ENCODE measurements at places on chromosomes 1 and 21. TPM values are rescaled to one million over a fixed set of nuclear protein-coding genes. Genes with fewer than 3 reads are reported as not detected.

DNA sequence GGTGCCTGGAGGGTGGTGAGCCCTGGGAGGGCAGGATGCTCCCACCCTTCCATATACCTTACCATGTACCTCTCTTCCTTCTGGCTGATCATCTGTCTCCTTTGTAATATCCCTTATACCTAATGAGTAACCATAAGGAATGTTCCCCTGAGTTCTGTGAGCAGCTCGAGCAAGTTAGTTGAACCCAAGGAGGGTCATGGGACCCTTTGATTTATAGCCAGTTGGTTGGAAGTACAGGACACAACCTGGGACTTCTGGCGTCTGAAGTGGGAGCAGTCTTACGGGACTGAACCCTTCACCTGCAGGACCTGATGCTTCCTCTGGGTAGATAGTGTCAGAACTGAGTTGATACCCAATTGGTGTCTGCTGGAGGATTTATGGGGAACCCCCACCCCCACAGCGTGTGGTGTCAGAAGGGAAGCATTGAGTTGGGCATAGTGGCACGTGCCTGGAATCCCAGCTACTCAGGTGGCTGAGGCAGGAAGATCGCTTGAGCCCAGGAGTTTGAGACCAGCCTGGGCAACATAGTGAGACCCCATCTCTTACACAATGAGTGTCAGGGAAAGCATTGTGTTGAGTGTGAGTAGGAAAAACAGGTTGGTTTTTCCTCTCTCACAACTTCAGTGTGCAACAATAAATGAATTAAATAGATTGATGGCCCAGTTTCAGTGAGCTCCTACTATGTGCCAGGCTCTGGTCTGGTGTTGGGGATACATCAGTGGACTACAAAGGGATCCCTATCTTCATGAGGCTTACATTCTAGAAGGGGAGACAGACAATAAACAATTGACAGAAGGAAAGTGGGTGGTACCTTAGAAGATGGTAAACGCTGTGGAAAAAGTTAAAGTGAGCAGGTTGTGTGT lies 16.0 kb downstream of the DNAJC16 start:
- H3K27ac ChIP-seq = no peak overlapping the region
- DNase-seq = no peak
- no peak overlapping the region for H3K4me3 ChIP-seq
- H3K4me1 ChIP-seq = no peaks in the 10 kb centered on the region
- H3K27me3 ChIP-seq = no peaks in the 10 kb centered on the region

SMPDL3B gene
- polyA plus RNA-seq = 0.21 TPM

GRCh38 chr1:117824616-117825015 lies 104.8 kb downstream of the GDAP2 start:
- H3K27ac ChIP-seq = no peak overlapping the region
- DNase-seq = no peak
- H3K4me3 ChIP-seq = no peak overlapping the region
- H3K27me3 ChIP-seq = no peaks in the 10 kb centered on the region

DNA sequence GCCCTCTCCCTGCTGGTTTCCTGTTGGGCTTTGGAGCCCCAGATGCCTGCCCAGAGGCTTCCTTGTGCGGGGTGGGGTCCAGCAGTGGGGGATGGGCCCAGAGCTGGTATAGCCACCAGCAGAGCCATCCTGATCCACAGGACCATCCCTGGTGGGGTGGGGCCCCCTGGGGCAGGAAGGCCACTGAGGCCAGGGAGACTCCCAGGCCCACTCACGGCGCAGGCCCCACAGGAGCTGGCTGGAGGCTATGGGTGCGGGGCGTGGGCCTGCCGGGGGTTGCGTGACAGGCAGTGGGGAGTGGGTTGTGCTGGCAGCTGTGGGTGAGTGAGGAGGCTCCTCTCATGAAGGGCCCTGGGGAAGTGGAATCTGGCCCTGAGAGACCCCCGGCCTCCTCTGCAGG lies 5.7 kb downstream of the LRRC3 start:
- no peaks in the 10 kb centered on the region for H3K36me3 ChIP-seq
- DNase-seq = peak; percentile 54
- no peak overlapping the region for H3K4me3 ChIP-seq
- no peak overlapping the region for H3K27ac ChIP-seq

TTLL7 gene
- 1.2 TPM for polyA plus RNA-seq

HIVEP3 gene
- 2.4 TPM for polyA plus RNA-seq

- no peaks in the 10 kb centered on the region for H3K36me3 ChIP-seq
- no peaks in the 10 kb centered on the region for H3K4me1 ChIP-seq
- no peak for DNase-seq
- H3K27me3 ChIP-seq = no peaks in the 10 kb centered on the region
- no peak overlapping the region for H3K4me3 ChIP-seq
Observed at GRCh38 chr1:103125219-103125618, 16.9 kb upstream of the COL11A1 start.

NPHS2 gene
- polyA plus RNA-seq = not detected

ATP1A4 gene
- polyA plus RNA-seq = 0.93 TPM

DNA sequence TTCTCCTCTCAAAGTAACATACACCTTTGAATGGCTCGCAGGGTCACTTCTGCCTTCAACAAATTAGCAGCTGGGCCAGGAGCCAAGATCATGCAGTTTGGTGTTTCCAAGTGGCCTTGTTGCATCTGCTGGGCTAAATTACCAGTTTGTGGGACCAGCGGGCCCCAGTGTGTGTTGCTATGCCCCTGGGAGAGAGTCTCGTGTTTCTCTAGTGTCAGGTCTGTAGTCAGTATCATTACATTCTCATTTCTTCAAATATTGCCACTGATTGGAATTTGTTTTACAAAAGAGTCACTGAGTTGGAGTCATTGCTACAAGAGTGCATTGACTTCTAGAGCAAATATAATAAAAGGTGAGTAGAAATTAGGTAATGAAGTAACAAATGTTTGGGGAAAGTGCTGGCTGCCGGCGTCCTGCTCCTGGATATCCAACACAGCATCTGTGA lies 35.5 kb downstream of the RHOU start:
- no peak overlapping the region for H3K27ac ChIP-seq
- H3K36me3 ChIP-seq = no peaks in the 10 kb centered on the region
- H3K27me3 ChIP-seq = no peaks in the 10 kb centered on the region
- peaks cover 4% of the 10 kb centered on the region for H3K4me1 ChIP-seq
- no peak overlapping the region for H3K4me3 ChIP-seq

- DNase-seq = no peak
- H3K27ac ChIP-seq = no peak overlapping the region
- H3K27me3 ChIP-seq = no peaks in the 10 kb centered on the region
Observed at GRCh38 chr1:66246351-66247269, 287.3 kb upstream of the SGIP1 start.

- H3K36me3 ChIP-seq = no peaks in the 10 kb centered on the region
- DNase-seq = no peak
- H3K27me3 ChIP-seq = no peaks in the 10 kb centered on the region
- H3K4me3 ChIP-seq = no peak overlapping the region
- no peaks in the 10 kb centered on the region for H3K4me1 ChIP-seq
Observed at GRCh38 chr1:99370476-99370875, 106.2 kb downstream of the PLPPR4 start.

DNA sequence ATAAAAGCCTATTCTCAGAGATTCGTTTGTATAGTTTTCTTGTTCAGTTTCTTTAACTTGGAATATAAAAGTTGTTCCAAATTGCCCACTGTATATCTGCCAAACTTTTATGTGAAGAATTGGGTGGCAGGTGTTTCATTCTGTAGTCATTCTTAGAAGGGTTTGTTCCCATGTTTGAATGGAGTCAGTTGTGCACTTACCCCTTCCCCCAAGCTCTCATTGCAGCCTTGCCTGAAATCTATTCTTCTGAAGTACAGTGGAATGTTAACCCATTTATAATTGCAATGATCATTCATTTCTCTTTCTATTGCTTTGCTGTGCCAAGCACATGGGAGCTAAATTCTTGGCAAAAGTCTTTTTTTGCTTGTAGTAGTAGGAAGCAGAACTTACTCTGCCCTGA lies 375.3 kb upstream of the C1orf87 start:
- H3K4me3 ChIP-seq = no peak overlapping the region
- no peaks in the 10 kb centered on the region for H3K27me3 ChIP-seq
- no peak for DNase-seq
- H3K27ac ChIP-seq = no peak overlapping the region
- no peaks in the 10 kb centered on the region for H3K36me3 ChIP-seq

- no peaks in the 10 kb centered on the region for H3K4me1 ChIP-seq
- DNase-seq = no peak
- no peak overlapping the region for H3K27ac ChIP-seq
- H3K4me3 ChIP-seq = no peak overlapping the region
- H3K27me3 ChIP-seq = no peaks in the 10 kb centered on the region
Observed at GRCh38 chr21:21039624-21040170, 41.5 kb downstream of the NCAM2 start.

GRCh38 chr1:225879521-225880221 lies 2.5 kb downstream of the TMEM63A start:
- no peaks in the 10 kb centered on the region for H3K27me3 ChIP-seq
- no peak overlapping the region for H3K4me3 ChIP-seq
- peak overlapping the region; percentile 85 for H3K27ac ChIP-seq
- peak; percentile 71 for DNase-seq
- no peaks in the 10 kb centered on the region for H3K36me3 ChIP-seq
- H3K4me1 ChIP-seq = peaks cover 27% of the 10 kb centered on the region

- H3K27me3 ChIP-seq = peaks cover 55% of the 10 kb centered on the region
- H3K27ac ChIP-seq = no peak overlapping the region
- no peaks in the 10 kb centered on the region for H3K36me3 ChIP-seq
- no peak overlapping the region for H3K4me3 ChIP-seq
- no peaks in the 10 kb centered on the region for H3K4me1 ChIP-seq
Observed at GRCh38 chr1:53163291-53163768, 20.9 kb upstream of the SLC1A7 start.

GUCA2A gene
- polyA plus RNA-seq = not detected

Measured in spleen (tissue), 13 donors.